ENCODE measurements at places on chromosomes 1 and 21.
A peak's percentile ranks its signal among the peaks of the same experiment; 100 is the strongest.

GRCh38 chr1:41683681-41684500, 199.4 kb upstream of the EDN2 start:
- DNase-seq: no peak

GRCh38 chr1:190578526-190578925, 100.9 kb upstream of the BRINP3 start:
- DNase-seq: no peak

DNA sequence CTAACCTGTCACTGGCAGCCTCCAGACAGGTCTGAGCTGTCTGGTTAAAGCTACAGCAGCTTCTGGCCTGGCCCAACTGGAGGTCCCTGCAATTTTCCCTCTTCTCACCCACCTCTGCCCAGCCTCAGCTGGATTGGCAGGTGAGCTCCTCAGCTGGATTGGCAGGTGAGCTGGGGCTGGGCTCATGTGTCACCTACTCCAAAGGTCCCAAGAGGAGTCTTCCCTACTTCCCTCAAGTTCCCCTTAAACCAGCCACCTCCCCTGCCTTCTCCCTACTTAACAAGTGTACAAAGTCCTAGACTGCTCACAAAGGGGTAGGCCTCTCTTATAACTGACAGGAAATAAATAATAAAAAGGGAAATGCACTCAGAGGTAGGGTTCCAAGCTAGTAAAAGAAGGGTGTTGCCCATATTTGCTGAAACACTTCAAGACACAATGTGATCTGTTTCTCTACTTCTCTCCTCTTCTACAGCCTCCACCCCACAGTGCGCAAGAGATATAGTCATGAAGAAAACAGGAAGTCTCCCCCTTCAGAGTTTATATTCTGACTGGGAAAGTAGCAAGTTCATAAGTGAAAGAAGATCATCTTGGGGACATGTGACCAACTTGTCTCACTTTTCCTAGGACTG, at the start of gene GPA33:
Gene GPA33, minus strand, starts transcription at position 64 of the 629 bp plus-strand sequence. CDS start 90 bp downstream, outside the sequence.
- DNase-seq: no peak

DNA sequence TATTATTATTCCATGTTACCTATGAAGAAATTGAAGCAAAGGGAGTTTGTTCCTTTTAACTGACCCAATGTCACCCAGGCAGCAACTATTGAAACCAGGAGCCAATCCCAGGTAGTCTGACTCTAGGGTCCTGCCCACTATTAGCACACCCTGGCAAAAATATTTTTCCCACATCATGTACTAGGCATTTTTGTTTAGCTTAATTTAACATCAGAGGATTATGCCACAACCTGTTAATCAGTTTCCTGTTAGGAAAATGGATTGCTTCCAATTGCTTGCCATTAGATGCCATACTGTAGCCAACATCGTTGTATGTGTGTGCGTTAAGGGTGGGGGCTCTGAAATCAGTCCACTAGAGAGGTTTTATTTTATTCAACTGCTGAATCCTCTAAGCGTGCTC, 281.1 kb downstream of the DNM3 start:
- DNase-seq: no peak

DNA sequence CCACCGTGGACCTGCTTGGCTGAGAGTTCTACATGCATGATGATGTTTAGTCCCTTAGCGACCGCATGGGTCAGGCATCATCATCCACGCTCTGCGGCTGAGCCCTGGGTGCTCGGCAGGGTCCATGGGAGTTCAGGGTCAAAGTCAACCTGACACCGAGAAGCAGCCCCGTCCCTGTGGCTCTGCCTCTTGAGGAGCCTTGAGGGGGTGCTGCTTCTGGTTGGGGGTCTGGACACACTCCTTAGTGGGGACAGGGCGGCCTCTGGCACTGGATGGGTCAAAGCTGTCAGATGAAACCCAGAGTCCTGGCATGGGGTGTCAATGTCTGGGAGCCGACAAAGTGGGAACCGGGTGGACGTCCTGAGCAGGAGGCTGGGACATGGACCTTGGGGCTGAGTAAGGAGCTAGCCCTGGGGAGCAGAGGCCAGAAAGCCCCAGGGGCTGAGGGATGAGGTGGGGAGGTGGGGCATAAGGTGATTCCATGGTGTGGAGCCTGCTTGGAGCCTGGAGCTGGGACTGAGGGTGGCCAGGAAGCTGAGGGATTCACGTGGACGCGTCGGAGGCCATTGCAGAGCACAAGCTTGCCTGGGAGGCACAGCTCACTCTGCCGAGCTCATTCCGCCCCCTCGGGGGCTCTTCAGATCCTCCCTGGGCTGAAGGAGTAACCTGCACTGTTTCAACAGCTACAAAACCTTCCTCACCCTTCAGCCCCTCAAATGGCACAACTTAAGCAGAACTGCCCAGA, 53.9 kb downstream of the UMODL1 start:
- peak; percentile 15 for DNase-seq

DNA sequence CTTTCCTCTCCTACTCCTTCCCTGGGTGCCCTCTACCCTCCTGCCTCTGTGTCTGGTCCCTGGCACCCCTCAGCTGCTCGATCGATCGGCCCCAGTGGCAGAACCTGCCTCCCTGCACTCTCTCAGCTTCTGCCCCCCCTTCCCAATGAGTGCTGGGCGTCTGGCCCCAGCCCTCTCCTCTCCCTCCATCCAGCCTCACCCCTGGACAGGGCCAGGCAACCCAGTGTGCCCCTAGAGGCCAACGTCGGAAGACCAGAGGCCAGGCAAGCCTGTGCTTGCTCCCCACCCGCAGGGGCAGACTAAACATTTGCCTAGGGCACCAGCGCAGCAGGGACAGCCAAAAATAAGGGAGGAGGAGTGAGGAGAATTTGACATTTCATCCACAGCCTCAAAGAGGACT, 43.5 kb downstream of the LGR6 start:
- peak; percentile 87 for DNase-seq

GRCh38 chr21:15058854-15059263, 5.9 kb downstream of the NRIP1 start:
- no peak for DNase-seq

DNA sequence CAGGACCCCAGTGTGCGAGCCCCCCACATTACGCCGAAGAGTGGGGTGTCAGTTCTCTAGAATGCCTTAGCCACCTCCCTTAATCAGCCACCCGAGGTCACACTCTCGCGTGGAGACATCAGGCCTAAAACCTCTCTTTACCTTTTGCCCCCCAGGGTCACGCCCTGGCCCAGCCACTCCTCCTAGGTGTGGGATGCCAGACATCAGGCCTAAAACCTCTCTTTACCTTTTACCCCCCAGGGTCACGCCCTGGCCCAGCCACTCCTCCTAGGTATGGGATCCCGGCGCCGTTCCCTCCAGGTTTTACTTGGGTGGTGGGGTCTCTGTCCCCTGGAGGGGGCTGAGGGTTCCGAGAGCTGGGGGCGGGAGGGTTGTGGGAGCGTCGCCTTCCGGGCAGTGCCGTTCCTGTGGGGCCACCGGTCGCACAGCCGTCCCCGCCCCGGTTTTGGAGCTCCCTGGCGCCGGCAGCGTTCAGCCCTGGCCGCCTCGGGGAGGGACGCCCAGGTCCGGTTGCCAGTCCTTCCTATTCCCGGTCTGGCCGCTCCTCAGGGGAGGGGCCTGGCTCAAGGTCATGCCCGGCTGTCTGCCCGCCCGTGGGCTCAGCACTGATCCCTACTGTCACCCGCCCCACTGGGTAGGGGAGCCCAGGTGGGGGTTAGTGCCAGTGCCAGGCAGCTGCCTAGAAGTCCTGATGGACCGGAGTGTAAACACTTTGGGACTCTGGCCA, 882 bp downstream of the VPS13D start:
- peak; percentile 13 for DNase-seq

Data from NCI-H345 (cell line).